ENCODE measurements at places on chromosomes 4 and X. TPM values are rescaled to one million over a fixed set of nuclear protein-coding genes. Genes with fewer than 3 reads are reported as not detected.

DNA sequence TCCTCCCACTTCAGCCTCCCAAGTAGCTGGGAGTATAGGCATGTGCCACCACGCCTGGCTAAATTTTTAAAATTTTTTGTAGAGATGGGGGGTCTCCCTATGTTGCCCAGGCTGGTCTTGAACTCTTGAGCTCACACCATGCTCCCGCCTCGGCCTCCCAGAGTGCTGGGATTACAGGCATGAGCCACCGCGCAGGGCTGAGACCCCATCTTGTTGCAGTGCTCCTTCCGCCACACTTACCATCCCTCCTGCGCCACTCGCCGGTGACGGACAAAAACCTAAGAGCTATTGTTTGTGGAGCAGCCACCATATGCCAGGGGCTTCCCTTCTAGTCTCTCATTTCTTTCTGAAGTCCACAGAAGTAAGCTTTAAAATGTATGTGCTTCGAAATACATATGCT is 34.5 kb downstream of the NSG1 start:
- peaks cover 96% of the 10 kb centered on the region for H3K36me3 ChIP-seq
- H3K4me3 ChIP-seq, result no peak overlapping the region
- H3K4me1 ChIP-seq, result no peaks in the 10 kb centered on the region
- H3K27me3 ChIP-seq, result no peaks in the 10 kb centered on the region
- no peak for DNase-seq
- H3K27ac ChIP-seq, result no peak overlapping the region

DNA sequence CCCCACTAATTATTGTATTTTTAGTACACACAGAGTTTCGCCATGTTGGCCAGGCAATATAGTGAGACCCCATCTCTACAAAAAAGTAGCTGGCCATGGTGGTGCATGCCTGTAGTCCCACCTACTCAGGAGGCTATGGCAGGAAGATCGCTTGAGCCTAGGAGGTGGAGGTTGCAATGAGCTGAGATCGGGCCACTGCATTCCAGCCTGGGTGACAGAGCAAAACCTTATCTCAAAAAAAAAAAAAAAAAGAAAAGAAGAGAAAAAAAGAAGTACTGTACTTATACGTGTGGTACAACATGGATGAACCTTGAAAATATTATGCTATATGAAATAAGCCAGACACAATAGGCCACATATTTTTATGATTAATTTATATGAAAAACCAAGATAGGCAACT is 9.9 kb upstream of the WDR45 start:
- H3K27me3 ChIP-seq, result no peaks in the 10 kb centered on the region
- no peak for DNase-seq
- no peak overlapping the region for H3K27ac ChIP-seq
- H3K4me1 ChIP-seq, result no peaks in the 10 kb centered on the region
- H3K4me3 ChIP-seq, result no peak overlapping the region
- no peaks in the 10 kb centered on the region for H3K36me3 ChIP-seq

GRCh38 chr4:89506866-89507491 is 199.4 kb upstream of the GPRIN3 start:
- no peak overlapping the region for H3K27ac ChIP-seq
- no peaks in the 10 kb centered on the region for H3K4me1 ChIP-seq
- no peaks in the 10 kb centered on the region for H3K27me3 ChIP-seq

DNA sequence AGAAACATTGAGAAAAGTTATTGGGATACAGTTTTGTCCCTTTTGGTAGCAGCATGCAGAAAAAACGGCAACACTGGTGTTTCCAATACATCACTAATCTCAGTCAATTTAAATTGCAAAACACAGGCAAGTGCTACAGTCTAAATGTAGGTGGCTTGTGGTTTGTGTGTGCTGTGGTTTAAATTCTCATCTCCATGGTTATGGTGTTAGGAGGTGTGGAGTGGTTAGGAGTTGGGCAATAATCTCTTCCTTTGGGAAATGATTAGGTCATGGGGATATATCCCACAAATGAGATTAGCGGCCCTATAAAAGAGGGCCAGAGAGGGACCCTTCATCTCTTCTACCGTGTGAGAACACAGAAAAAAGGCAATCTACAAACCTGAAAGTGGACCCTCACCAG is 1344.3 kb downstream of the ADGRL3 start:
- no peak overlapping the region for H3K4me3 ChIP-seq
- H3K4me1 ChIP-seq, result no peaks in the 10 kb centered on the region
- no peaks in the 10 kb centered on the region for H3K27me3 ChIP-seq
- no peaks in the 10 kb centered on the region for H3K36me3 ChIP-seq

GRCh38 chr4:143375326-143376073 is 38.8 kb downstream of the GAB1 start:
- H3K4me3 ChIP-seq, result no peak overlapping the region
- no peak for DNase-seq
- H3K27me3 ChIP-seq, result no peaks in the 10 kb centered on the region
- no peaks in the 10 kb centered on the region for H3K36me3 ChIP-seq

Gene CT83
- total RNA-seq, result not detected

Gene SLITRK4
- 6.9 TPM for total RNA-seq

Data from tibial nerve (tissue), 4 donors.